GM10248 (cell line): ENCODE measurements at places on chromosomes 3 and 15.

DNA sequence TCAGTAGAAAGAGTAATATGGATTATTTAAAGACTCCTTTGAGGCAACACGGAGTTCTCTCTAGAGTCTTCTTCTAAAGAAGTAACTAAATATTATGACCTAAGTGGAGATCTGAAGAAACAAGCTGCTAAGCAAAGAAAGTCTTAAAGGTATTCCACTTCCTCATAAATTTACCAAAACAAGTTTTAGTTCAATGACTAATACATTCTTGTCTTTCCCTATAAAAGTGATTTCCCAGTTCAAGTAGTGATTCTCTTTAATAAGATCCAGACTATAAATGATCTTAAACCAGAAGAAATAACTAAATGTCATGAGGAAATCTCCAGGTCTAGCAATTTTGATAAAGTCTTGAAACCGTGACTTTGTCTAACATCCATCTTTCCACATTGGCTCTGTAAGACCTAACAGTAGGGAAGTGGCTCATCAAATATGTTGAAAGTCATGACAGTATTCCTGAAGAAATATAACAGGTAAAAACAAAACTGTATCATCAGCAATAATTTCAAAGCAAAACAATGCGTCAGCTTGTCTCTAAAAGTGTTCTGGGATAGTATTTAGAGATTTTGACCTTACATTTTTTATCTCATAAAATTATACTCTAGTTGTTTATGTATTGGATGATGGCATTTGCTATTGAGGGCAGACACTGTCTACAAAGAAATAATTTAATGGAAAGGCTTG, 51.8 kb upstream of the NEDD4 start:
- DNase-seq: no peak

GRCh38 chr3:98680723-98681122, 82.4 kb upstream of the ST3GAL6 start:
- DNase-seq: no peak

- no peak for DNase-seq
Measured at GRCh38 chr15:30068326-30068725, 14.4 kb upstream of the GOLGA8J start.

- DNase-seq: peak; percentile 40
Measured at GRCh38 chr15:32956006-32956405, 238.2 kb downstream of the GREM1 start.

DNA sequence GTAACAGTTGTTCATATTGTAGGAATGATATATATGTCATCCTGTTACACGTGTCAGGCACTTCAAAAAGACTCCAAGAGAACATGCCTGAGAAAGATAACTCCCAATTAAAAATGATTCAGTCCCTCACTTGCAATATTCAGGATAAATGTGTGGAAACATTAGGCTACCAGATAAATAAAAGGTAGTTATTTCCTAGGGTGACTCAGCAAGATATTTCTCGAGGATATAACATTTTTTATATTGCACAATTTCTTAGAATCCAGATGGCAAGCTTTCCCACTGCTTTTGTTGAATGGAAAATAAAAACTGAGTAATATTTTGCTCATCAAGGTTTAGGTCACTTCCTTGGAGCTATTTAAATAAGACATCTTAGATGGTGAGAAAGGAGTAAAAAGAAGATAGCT, 181.4 kb downstream of the GAP43 start:
- no peak for DNase-seq

DNA sequence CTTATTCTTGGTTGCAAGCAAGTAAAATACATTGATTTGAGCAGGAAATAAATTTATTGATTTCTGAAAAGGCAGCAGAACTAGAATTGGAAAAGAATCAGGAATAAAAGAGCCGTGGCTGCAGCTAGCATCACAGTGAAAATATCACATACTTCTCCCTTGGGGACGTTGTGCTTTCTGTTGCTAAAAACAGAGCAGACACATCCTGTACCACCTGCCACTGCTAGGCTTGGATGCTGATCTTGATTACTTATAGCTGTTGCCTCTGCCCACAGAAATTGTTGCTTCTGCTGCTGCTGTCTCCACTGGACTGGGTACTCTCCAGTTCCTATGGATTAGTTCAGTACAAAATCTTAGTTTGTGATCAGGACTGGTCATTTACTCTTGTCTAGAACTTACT, 283.8 kb downstream of the C3orf38 start:
- peak; percentile 15 for DNase-seq

GRCh38 chr15:96341513-96342405, 11.3 kb downstream of the NR2F2 start:
- DNase-seq: no peak

DNA sequence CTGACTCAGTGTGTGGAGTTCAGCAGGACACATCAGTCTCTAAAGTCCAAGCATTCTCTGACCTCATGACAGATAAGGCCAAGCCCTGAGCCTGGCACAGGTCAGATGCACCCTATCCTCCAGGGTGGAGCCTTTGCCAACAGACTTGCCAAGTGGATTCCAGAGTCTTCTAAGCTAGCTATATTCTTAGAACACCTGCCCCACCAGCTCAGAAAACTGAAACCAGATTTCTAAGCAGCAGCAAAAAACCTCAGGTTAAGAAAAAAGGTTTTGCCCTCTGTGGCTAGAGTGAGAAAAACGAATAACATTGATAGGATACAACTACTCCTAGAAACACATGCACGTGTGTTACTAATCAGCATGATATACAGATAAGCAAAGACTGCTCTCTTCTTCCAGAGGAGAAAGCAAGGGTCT, 11.6 kb downstream of the RMDN3 start:
- no peak for DNase-seq

- no peak for DNase-seq
Measured at GRCh38 chr3:110743202-110743601, 328.4 kb upstream of the NECTIN3 start.

DNA sequence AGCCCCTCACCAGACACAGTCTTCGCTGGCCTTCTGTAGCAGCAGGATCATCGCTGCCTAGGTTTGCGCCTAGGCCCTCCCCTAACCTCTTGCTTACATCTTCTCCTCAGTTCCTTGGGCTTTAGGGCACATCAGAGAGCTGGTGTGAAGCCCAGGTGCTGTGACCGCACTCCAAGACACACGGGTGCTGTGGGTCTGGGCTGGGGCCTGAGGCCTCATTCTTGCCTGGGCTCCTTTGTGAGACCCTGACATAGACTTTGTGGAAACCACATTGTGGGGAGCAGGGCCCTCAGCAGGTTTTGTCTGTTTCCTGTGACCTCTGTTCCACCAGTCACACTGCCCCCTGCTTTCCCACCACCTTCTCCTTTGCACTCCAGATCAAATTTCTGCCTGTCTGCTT, 8.0 kb downstream of the AMIGO3 start:
- DNase-seq: no peak

GRCh38 chr3:632571-633170, 436.1 kb downstream of the CHL1 start:
- peak; percentile 19 for DNase-seq

GRCh38 chr3:116836286-116836685, 126.7 kb downstream of the TUSC7 start:
- no peak for DNase-seq

DNA sequence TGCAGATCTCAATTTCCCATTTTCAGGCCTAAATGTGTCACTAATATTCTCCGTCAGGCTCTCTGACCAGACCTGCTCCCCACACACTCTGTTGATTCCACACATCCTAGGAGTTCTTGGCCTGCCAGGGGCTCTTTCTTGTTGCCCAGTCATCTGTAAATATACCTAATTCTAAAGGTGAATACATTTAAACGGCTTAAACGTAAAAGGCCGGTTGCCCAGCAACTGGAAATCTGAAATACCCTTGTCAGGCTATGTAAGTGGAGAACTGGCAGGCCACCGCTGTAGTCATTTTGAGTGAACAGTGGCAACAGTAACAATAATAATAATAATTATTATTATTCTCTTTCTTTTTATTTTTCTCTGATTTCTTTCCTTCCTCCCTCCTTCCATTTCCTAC, 302.7 kb downstream of the AGBL1 start:
- DNase-seq: no peak

- no peak for DNase-seq
Measured at GRCh38 chr3:4940985-4941384, 38.3 kb upstream of the BHLHE40 start.

GRCh38 chr3:9769012-9769411, 735 bp downstream of the CAMK1 start:
- no peak for DNase-seq
